ENCODE measurements at places on chromosomes 2 and 18. TPM values are rescaled to one million over a fixed set of nuclear protein-coding genes. Genes with fewer than 3 reads are reported as not detected.

The CFC1 gene
- total RNA-seq, result not detected

The DHX57 gene
- 13.1 TPM for total RNA-seq

The NCKAP5 gene
- total RNA-seq, result 0.49 TPM

The CYS1 gene
- not detected for total RNA-seq

The MYO5B gene
- total RNA-seq, result 2.1 TPM

The CCDC74A gene
- total RNA-seq, result 6.6 TPM

The PHOSPHO2 gene
- 2.3 TPM for total RNA-seq

The SLC5A7 gene
- not detected for total RNA-seq

The HOXD3 gene
- 4.6 TPM for total RNA-seq

The NEMP2 gene
- total RNA-seq, result 3.1 TPM

The ONECUT2 gene
- total RNA-seq, result under 0.01 TPM

The ATP6V1B1 gene
- not detected for total RNA-seq

The POLR1A gene
- total RNA-seq, result 18.8 TPM

The BUB1 gene
- 49.7 TPM for total RNA-seq

The MC5R gene
- not detected for total RNA-seq

The CDH19 gene
- total RNA-seq, result not detected

The UPP2 gene
- not detected for total RNA-seq

The PPP3R1 gene
- total RNA-seq, result 27.9 TPM

The CTLA4 gene
- 0.30 TPM for total RNA-seq
